Muscle of leg (tissue), 16 donors: ENCODE measurements at places on chromosomes 3 and 15. TPM values are rescaled to one million over a fixed set of nuclear protein-coding genes. Genes with fewer than 3 reads are reported as not detected.

DNA sequence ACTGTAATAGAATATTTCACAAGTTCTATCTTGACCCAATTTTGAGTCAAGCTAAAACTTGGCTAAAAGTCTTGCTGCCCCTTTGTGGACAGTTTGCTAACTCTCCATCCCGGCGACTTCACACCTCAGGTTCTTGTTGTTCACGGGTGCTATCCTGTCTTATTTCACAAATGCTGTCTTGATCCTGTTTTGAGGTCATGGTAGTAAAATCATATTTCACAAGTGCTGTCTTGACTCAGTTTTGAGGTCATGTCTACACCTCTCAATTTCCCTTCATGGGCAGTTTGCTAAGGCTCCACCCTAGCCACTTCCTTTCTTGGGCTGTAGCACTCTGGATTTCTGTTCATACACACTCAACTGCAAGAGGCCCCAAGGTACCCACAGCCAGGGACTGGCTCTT is 45.0 kb upstream of the GK5 start:
- DNase-seq = no peak

- DNase-seq = no peak
These were observed 18.8 kb downstream of the SETD5 start for GRCh38 chr3:9416139-9416780.

DNA sequence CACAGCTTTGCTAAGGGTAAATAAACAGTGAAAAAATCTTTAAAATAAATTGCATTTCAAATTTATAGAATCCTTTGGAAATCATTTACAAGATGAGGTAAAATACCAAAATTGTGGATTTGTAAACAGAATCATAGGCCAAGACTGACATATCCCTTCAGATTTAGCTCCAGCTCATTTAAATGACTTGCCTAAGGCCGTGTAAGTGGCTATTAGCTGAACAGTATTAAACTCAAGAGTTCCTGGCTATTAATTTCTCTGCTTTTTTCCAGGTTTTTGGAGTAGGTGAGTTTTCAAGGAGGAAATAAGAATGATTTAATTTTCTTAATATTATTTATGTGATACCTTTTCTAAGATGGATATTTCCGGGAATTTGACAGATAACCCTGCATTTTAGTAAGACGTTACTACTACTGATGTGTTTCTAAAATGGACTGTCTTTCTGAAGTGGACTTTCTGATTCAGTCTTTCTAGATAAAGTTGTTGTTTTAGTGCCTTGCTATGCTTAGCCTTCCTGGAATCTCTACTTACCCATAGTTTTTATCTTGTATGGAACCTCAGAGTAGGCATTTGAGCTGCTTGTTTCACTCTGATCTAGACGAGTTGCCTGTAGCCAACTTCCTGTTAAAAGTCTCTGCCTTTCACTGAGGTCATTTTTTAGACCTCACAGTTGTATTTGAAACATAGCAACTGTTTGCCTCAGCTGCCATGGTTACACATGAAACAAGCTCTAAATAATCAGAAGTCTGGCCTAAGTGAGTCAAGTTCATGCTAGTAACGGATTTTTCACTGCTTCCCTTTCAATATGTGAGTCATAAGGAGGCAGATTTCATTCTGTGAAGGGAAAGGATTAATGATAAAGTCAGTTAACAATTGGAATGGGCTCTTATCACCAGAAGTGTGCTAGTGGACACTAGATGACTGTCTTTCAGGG is 127.0 kb downstream of the KLHL25 start:
- DNase-seq = peak; percentile 98

DNA sequence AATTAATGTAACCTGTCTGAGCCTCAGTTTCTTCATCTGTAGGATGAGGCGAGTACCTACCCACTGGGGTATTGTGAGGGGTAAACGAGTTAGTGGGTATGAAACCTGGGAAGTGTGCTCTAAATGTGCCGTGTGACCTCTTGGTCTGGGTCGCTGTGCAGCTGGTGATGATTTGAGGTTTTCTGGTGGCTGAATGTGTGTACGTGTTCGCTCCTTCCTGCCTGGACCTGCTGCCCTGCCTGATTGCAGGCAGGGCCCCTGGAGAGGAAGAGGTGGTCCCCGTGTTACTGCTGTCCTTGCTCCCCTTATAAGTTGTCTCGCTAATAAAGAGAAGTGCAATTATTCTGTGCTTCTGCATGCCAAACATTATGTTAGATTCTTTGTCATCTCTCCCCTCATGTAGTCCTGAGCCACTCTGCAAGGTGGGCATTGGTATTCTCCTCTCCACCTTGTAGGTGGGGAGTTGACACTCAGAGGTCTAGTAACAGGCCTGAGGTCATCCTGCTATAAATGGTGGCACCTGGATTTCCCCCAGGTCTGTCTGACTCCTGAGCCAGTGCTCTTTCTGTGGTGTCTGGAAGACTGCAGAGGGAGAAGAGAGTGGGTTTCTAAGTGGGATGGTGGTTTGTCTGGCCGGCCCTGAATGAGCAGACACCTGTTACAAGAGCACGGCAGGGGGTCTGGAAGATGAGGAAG is 15.7 kb downstream of the PDIA5 start:
- peak; percentile 51 for DNase-seq

GRCh38 chr3:154684440-154684839 is 254.4 kb upstream of the GPR149 start:
- DNase-seq = no peak

DNA sequence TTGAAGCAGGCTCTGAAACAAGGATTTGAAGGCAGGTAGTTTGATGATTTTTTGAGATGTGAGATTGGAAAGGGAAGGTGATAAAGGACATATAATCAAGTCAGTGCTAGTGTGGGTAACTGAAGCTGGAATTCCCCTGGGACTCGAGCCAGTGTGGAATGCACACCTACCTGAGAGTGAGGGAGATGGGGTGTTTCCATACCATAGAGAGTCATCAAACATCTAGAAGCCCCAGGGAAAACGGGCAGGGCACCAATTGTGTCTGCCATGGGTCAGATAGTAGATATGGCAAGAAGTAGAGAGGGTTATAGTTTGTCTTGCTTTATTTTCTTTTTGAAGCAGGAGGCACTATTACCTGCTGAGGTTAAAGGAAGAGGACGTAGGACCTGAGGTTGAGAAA is 120.0 kb downstream of the SSR3 start:
- no peak for DNase-seq

- peak; percentile 75 for DNase-seq
These were observed 8.5 kb downstream of the FAM107A start for GRCh38 chr3:58568572-58569286.

DNA sequence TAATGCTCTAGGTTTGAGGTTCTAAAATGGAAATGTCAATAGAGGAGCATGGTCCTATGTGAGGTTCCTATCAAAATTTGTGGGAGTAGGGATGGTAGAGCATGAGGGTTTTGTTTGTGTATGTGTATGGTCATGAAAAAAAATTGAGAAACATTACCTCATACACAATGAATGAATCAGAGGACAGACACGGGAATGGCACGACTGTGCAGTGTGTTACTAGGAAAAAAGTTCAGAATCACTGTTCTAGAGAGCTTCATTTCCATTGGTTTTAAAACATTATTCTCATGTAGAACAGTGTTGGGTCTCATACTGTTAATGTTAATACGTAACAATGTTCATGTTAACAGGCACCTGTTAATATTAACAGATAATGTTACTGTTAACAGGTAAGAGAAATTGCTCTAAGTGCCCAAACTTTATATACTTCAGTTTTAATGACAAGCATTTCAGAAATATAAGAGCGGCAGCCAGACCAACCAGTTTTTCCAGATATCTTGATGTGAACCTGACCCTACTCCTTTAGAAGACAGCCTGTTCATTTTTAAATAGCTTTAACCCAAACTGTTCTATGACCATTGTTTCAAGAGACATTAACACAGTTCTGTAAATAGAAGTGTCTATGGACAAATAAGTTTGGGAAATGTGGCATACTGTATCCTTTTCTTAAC is 48.0 kb downstream of the SLC15A2 start:
- DNase-seq = no peak

GRCh38 chr3:32076566-32076965 is 29.9 kb upstream of the GPD1L start:
- no peak for DNase-seq

- DNase-seq = peak; percentile 65
These were observed 17.1 kb downstream of the LIMD1 start for GRCh38 chr3:45611628-45612081.

DNA sequence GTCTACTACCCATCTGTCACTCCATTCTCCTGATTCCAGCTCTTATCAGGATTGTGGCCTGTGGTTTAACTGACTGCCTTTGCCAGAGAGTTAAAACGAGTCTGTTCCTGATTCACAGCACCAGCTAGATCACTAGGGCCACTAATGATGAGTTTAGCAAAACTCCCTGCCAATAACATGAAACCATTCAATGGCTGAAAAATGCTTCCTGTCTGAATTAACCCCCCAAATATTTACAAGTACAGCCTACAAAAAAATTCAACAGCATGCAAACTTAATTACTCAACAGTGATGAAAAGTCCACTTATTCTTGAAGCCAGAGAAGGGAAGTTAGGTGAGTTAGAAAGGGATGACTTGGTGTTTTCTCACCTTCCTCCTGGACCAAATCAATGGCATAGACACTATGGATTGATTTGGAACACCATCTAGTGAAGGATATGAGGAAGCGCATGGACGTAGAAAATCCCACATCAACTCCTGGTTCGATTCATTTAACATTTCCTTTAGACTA is 141.4 kb downstream of the TGFBR2 start:
- peak; percentile 54 for DNase-seq

- DNase-seq = no peak
These were observed 50.4 kb upstream of the NEO1 start for GRCh38 chr15:73001840-73002239.

- DNase-seq = no peak
These were observed 2.9 kb upstream of the FXR1 start for GRCh38 chr3:180909369-180910127.

DNA sequence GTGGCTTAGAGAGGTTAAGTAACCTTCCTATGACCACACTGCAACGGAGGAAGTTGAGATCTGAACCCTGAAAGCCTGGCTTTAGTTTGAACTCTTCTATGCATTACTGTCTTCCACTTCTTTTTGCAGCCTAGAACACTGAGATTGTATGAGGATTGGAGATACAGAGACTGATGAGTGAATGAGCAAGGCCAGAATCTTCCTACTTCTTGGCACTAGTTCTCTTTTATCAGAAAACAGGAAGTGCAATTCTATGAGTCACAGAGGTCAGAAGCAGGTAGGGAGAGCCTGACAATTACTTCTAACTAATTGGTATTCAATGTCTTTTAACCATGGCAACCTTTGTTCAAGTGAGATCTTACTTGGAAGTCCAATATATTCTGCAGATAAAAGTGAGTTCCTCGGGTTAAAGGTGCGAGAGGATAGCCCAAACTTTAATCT is 219.0 kb downstream of the SHQ1 start:
- DNase-seq = no peak

GRCh38 chr3:70310809-70311208 is 1.6 kb downstream of the MDFIC2 start:
- DNase-seq = no peak

DNA sequence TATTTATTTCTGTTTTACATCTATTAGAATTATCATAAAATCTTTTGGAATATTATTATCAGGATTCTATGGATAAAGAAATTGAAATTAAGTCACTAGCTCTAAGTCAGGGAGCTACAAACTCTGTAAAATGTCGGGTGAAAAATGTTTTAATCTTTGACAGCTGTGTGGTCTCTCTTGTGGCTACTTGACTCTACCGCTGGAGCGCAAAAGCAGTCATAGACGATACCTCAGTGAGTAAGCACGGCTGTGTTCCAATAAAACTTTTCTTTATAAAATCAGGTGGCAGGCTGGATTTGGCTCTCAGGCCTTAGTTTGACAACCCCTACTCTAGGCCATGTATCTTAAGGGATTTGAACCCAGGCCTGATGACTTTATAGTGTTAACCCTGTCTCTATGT is 88.5 kb upstream of the PFN2 start:
- DNase-seq = no peak

GRCh38 chr3:45917146-45917898 is 25.9 kb upstream of the CXCR6 start:
- DNase-seq = no peak

GRCh38 chr3:50210510-50211367 is 5.7 kb downstream of the SLC38A3 start:
- no peak for DNase-seq

GRCh38 chr3:50419595-50420370 is 60.5 kb upstream of the TMEM115 start:
- no peak for DNase-seq

DNA sequence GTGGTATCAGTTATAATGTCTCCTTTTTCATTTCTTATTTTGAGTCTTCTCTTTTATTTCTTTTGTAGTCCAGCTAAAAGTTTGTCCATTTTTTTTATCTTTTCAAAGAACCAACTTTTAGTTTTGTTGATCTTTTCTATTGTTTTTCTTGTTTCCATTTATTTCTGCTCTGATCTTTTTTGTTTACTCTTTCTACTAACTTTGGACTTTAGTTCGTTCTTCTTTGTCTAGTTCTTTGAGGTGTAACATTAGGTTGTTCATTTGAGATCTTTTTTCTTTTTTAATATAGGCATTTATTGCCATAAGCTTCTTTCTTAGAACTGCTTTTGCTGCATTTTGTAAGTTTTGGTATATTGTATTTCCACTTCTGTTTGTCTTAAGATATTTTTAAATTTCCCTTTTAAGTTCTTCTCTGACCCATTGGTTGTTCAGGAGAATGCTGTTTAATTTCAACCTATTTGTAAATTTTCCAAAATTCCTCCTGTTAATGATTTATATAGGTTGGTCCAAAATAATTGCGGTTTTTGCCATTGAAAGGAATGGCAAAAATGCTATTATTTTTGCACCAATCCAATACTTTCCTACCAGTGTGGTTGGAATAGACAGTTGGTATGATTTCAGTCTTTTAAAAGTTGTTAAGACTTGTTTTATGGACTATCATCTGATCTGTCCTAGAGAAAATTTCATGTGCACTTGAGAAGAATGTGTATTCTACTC is 51.2 kb downstream of the KAT2B start:
- DNase-seq = no peak

DNA sequence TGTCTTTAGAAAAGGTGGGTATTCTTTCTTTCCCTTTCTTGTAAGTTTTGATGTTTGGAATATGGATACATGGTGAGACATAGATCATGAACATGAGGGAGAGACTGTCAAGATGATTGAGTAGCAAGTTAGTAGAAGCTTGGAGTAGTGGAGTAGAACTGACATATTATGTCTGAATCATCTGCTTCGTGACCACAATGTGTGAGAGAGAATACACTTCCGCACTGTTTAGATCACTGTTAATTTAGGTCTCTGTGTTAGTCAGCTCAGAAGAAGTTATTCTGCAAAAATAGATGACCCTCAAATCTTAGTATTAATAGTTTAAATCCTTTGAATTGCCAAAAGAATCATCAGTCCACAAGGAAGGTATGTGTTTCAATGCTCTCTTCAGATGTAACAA is 151.0 kb downstream of the OXSM start:
- no peak for DNase-seq

DNA sequence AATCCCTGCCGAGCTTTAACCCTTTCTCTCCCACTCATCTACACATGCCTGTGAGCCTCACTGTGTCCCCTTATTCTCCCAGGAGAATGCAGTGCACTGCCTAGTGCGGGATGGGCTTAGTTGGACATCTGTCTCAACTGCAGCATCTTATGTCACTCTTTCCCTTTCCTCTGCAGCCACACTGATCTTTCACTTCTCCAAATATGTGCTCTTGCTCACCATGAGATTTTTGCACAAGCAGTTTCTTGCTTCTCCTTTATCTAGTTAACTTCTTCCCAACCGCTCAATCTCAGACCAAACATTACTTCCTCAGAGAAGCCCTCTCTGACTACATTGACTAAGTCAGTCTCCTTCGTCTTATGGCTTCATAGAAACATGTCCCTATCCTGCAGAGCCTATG is 292.3 kb downstream of the KBTBD8 start:
- DNase-seq = peak; percentile 63

SPINK8 gene
- total RNA-seq = not detected

ANKRD34C gene
- total RNA-seq = under 0.01 TPM

FEZF2 gene
- total RNA-seq = not detected

OCA2 gene
- 3.6 TPM for total RNA-seq

ACOX2 gene
- 21.9 TPM for total RNA-seq

KNG1 gene
- 0.13 TPM for total RNA-seq

HERC2 gene
- 36.4 TPM for total RNA-seq
